OCI-LY7 (cell line): ENCODE measurements at places on chromosomes 3 and 15.

DNA sequence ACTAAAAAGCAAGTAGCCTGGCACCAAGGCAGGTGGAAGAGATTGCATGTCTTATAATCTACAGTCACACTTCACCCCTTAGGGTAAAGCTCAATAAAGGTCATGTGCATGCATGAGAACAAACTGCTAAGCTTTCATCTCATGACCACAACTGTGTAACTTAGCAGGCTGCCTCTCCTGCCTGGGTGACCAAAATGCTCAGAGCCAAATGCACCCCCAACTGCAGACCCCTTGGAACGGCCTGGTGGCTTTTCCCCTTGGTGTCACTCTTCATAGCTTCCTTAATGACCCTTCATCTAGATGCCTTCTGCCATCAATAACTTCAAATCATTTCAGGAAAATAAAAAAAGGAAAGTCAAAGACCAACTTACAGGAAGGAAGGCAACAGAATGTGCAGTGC is 88.1 kb downstream of the ADAMTS17 start:
- no peak for DNase-seq

- no peak for DNase-seq
Measured at GRCh38 chr15:51424780-51425179, 83.3 kb downstream of the GLDN start.

GRCh38 chr15:85545185-85545584 is 164.8 kb downstream of the AKAP13 start:
- DNase-seq, result no peak

GRCh38 chr15:29734917-29735572 is 87.2 kb downstream of the TJP1 start:
- no peak for DNase-seq

DNA sequence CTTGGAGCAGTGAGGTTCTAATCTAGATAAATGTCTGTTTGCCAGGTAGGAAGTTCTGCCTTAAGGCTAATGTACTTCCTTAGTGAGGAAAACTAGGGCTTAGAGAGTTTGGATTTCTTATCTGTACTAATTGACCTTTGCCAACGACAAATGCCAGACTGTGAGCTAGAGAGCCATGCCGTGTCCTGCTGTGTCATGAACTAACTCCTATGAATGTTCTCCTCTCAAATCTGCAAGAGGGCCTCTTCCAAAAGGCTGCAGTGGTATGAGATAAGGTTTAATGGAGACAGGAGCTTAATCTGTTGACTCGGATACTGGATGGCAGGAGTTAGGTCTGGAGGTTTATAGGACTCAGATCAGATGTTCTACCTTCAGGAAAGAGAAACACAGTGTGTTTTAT is 524.9 kb downstream of the NTRK3 start:
- no peak for DNase-seq

- no peak for DNase-seq
Measured at GRCh38 chr15:65208647-65209046, 2.6 kb downstream of the CILP start.

DNA sequence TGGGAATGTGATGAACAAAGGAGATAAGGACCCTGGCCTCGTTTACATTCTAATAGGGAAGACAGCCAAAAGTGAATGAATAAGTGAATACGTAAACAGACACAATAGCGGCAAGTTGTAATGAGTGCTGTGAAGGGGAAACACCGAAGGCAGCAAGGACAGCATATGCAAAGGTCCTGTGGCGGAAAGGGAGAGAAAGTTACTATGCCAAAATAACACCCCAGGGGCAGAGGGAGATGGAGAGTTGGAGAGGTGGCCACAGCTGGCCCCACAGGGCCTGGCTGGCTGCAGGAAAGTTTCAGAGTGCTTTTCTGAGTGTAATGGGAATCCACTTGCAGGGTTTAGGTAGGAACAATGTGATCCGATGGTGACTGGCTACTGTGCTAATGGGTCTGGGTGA is 91.9 kb downstream of the SLCO3A1 start:
- no peak for DNase-seq

DNA sequence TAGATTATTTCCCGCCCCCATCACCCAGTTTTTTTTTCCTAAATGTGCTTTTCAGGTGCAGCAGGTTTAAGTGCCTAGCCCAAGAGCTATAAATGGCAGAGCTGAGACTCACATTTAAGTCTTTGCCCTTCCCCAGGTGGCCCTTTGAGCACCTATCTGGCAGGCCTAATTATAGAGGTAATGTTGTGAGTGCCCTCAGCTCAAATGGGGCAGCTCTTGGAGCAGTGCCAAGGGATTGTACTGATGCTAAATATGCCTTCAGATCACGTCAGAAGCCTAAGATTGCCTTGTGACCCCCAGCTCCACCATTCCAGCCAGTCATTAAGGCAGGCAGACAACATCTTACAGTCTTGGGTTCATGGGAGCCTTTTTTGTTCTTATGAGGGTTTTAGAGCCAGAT is 159.5 kb downstream of the RPLP1 start:
- DNase-seq, result no peak

DNA sequence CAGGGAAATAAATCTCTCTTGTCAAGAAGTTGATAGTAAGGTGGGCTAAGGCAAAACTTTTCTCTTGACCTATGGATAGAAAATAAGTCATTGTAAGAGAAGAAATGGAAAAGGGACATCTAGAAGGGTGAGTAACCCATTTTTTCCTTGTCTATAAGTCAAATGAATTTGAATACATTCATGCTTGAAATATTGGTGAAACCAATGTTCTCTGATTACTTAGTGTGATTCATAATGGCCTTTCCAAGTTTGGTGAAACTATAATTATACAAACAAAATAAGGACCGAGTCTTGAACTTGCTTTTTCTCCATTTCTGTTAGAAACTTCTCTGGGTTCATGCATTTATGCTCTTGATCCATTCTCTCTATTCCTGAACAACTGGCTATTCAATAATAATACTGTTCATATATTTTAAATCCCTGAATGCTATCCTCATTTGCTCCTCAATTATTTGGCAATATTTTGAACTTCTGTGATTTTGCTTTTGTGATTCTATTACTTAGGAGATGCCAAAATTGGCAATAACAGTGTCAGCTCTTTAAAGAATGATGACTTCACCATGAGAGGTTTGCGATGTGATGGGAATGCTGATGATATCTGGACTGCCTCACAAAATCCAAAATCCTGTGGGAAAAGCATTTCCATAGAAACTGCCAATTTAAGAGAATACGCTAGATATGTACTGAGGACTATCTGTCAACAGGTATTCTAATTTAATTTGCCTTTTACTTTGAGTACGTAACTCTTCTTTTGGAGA is 12.3 kb downstream of the P2RY12 start:
- no peak for DNase-seq

GRCh38 chr15:38828031-38828532 is 263.5 kb upstream of the RASGRP1 start:
- DNase-seq, result no peak

GRCh38 chr15:69074843-69075224 is 60.3 kb downstream of the NOX5 start:
- DNase-seq, result no peak

- DNase-seq, result no peak
Measured at GRCh38 chr15:98398056-98398455, 250.3 kb upstream of the IGF1R start.

GRCh38 chr15:90946538-90946937 is 8.1 kb upstream of the RCCD1 start:
- DNase-seq, result no peak

DNA sequence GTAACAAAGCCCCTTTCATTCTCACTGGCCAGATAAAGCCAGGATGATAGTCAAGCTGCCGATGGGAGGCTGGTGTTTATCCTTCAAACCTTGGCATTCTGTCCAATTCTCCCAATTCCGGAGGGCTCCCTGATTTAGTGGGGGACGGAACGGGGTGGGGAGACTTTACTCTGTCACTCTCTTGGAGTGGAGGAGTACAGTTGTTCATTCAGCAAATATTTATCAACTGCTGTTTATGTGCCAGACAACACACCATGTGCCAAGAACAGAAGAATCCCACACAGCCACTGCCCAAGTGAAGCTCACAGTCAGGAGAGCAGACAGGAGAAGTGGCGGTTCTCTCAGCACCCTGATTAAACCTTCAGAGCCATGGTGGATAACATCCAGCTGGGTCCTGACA is 63.3 kb downstream of the WNT5A start:
- DNase-seq, result no peak

- DNase-seq, result no peak
Measured at GRCh38 chr3:147008886-147009285, 397.5 kb downstream of the ZIC4 start.

DNA sequence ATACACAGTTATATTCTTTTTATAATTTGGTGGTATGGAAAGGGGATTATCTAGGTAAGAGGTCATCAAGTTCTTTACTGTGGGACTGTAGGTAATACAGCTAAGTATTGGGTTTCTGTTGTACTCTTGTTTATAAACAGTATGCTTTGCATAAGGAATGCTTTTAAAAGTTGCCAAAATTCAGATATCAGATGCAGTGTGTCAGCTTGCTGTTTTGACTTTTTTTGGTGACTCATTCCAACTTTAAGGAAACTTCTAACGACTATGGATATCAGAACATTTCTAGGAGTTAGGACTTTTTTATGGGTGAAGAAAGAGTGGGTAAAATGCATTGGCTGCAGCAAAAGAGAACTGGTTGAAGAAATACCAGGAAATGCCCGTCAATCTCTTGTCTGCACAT is 2.8 kb downstream of the SCAANT1 start:
- DNase-seq, result no peak

DNA sequence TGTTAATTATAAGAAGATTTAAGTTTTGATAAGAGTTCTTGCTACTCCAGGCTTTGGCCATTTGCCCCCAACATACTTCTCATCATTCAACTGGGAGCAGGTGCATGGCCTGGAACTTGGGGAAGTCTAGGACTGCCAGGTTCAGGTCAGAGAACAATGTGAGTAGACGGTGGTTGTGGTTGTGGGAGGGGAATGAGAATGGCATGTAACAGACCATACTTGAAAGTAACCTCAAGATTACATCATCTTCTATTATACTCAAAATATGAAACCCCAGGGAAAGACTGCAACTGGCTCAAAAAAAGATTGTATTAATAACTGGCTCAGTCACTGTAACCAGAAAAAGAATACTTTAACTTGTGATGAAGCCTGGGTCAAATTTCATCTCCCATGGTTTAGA is 364.9 kb upstream of the DPPA4 start:
- no peak for DNase-seq

- no peak for DNase-seq
Measured at GRCh38 chr3:38580450-38581382, 68.8 kb downstream of the SCN5A start.

DNA sequence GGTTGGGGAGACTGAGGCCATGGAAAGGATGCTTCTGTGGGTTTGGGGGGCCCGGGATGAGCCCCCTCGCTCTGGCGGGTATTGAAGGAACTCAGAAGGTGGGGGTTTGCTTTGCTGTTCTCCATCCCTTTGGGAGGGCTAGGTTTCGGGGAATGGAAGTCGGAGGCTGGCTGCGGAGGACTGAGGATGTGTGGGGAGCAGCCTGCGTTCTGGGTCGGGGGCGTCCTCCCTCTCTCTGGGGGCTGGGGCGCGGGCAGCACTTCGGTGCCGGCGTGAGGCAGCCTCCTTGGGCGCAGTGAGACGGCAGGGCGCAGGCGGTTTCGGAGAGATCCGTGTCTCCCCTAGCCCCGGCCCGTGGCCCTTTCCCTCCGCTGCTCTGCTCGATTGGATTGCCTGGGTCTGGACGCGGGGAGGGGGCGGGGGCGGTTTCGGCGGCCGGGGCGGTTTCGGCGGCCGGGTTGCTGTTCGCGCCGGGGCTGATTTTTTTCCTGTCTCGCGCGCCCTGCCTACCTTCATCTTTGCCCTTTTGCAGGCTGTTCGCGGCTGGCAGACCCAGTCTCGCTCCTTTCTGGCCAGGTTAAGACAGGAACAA is 1.4 kb downstream of the PTPRG start:
- DNase-seq, result no peak

GRCh38 chr3:43854283-43854682 is 163.5 kb downstream of the ABHD5 start:
- DNase-seq, result no peak

DNA sequence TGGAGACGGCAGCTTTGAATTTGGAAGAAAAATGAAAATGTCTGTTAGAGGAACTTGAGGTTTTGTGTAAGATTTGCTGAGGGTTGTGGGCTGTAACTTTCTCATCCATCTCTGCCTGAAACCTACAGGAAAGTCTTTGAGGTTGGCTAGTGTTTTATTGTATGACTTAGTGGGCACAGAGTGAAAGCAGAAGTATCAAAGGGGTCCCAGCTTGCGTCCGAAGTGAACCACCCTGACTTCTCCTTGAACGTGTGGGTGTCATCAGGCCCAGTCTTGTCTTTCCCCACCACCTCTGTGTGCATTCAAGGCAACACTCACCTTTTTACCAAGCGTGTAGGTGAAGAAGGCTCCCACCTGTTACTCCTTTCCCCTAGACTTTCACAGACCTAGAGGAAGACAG is 682.1 kb upstream of the CFAP20DC start:
- DNase-seq, result no peak

DNA sequence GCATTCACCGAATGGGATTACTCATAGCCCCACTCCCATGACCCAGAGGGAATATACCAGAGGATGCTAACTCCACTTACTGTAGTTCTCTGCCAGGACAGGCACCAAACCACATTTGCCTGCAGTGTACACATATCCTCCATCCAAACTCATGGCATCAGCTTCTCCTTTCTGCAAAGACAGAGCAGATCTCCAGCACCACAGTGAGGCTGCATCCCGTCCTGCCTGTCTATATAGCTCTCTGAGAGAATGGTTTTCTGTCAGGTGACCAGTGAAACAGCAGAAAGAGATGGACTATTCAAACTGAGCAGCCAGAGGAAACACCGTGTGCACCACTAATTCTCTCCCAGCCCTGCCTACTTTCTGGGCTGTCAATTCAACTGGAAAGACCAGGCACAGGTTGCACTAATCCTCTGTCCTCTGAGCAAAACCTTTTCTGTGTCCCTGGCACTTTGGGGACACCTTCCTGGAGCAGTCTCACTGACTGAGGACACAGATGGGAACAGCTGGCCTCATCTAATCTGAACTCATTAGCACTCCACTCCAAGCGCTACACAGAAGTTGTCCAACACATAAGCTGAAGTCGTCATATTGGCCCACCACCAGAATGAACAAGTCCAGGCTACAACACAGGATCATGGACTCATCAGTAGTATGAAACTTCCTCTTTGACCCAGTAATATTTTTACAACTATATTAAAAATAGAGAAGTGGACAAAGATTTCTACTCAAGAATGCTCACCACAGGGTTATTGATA is 17.3 kb downstream of the LTF start:
- no peak for DNase-seq

DNA sequence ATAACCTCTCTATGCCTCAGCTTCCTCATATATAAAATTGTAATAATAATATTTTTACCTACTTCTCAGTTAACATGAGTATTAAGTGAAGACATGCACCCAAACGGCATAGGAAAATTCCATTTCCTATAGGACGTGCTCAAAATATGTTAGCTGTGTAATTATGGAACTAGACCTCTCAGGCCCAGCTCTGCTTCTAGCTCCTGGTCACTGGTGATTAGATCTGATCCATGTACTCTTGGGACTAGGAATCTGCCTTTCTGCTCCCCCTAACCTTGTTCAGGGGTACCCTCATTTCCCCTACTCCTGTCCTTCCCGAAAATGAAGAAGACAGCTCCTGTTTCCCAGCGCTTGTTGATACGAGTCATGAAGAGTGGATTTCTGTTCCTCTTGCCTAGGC is 29.6 kb downstream of the TF start:
- no peak for DNase-seq
